ENCODE measurements at places on chromosomes 2 and 18. TPM values are rescaled to one million over a fixed set of nuclear protein-coding genes. Genes with fewer than 3 reads are reported as not detected.
A peak's percentile ranks its signal among the peaks of the same experiment; 100 is the strongest.

The SNTG2 gene
- total RNA-seq, result 10.2 TPM

The ALLC gene
- 18.5 TPM for total RNA-seq

The HOXD9 gene
- total RNA-seq, result 15.7 TPM

The NYAP2 gene
- 0.25 TPM for total RNA-seq

The TOGARAM2 gene
- total RNA-seq, result 2.1 TPM

The NOL4 gene
- 17.2 TPM for total RNA-seq

The LAMA3 gene
- total RNA-seq, result 14.1 TPM

The GRP gene
- total RNA-seq, result 0.37 TPM

The EIF2AK3 gene
- total RNA-seq, result 14.7 TPM

GRCh38 chr2:72843301-72843700 lies 17.5 kb upstream of the EXOC6B start:
- H3K27ac ChIP-seq, result no peak overlapping the region
- no peak for DNase-seq
- H3K4me1 ChIP-seq, result no peaks in the 10 kb centered on the region
- no peaks in the 10 kb centered on the region for H3K36me3 ChIP-seq

- H3K36me3 ChIP-seq, result no peaks in the 10 kb centered on the region
- no peak overlapping the region for H3K4me3 ChIP-seq
- H3K27me3 ChIP-seq, result no peaks in the 10 kb centered on the region
- H3K4me1 ChIP-seq, result no peaks in the 10 kb centered on the region
- H3K27ac ChIP-seq, result no peak overlapping the region
Measured at GRCh38 chr18:13646633-13647032, 79.7 kb downstream of the FAM210A start.

- H3K27ac ChIP-seq, result no peak overlapping the region
- no peaks in the 10 kb centered on the region for H3K36me3 ChIP-seq
- H3K4me3 ChIP-seq, result no peak overlapping the region
- DNase-seq, result no peak
Measured at GRCh38 chr2:86617738-86618137, 5.9 kb downstream of the RNF103 start.

GRCh38 chr18:46190667-46191066 lies 86.5 kb downstream of the HAUS1 start:
- no peak for DNase-seq
- no peaks in the 10 kb centered on the region for H3K36me3 ChIP-seq
- H3K4me1 ChIP-seq, result peaks cover 9% of the 10 kb centered on the region
- no peaks in the 10 kb centered on the region for H3K27me3 ChIP-seq

DNA sequence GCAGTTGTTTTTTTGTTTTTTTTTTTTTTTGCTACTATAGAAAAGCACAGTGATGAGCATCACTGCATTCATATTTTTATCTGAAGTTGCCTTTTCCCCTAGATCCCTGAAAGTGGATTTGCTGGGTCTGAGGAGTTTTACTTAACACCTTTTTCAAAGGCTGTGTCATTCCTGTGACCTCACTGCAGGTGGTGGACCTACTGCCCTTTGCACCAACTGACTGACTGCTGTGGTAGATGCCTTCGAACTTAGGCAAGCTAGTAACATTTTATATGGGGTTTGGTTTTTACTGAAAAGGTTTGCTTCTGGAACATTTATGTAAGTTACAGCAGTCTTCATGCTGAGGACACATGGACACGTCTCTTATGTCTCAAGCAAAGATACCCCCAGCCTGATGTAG lies 36.2 kb downstream of the SPTBN1 start:
- H3K27ac ChIP-seq, result no peak overlapping the region
- no peak overlapping the region for H3K4me3 ChIP-seq
- H3K4me1 ChIP-seq, result peaks cover 26% of the 10 kb centered on the region
- no peaks in the 10 kb centered on the region for H3K36me3 ChIP-seq
- no peak for DNase-seq
- no peaks in the 10 kb centered on the region for H3K27me3 ChIP-seq

- no peaks in the 10 kb centered on the region for H3K4me1 ChIP-seq
- no peak overlapping the region for H3K27ac ChIP-seq
- no peaks in the 10 kb centered on the region for H3K36me3 ChIP-seq
- H3K27me3 ChIP-seq, result no peaks in the 10 kb centered on the region
Measured at GRCh38 chr2:199195927-199196502, 261.7 kb downstream of the SATB2 start.

DNA sequence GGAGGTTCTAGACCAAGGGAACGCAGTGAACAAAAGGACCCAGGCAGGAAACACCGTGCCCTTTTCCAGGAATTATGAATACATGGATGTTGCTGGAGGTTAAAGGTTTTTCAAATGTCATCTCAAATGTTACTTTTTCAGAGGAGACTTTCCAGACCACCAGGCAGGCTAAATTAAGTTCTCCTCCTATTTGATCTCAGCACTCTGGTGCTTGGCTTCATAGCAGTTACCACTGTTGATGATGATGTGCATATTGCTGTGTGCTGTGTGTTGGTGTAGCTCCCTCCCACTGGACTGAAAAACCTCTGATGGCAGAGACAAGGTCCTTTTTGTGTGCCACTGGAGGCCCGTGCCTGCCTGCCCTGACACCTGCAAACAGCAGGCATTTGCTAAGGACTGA lies 137.3 kb upstream of the PTPRM start:
- no peaks in the 10 kb centered on the region for H3K27me3 ChIP-seq
- H3K4me1 ChIP-seq, result no peaks in the 10 kb centered on the region
- H3K4me3 ChIP-seq, result no peak overlapping the region
- H3K36me3 ChIP-seq, result no peaks in the 10 kb centered on the region

GRCh38 chr2:69781321-69782248 lies 39.7 kb downstream of the ANXA4 start:
- H3K27ac ChIP-seq, result no peak overlapping the region
- no peaks in the 10 kb centered on the region for H3K27me3 ChIP-seq
- no peaks in the 10 kb centered on the region for H3K36me3 ChIP-seq
- H3K4me3 ChIP-seq, result no peak overlapping the region

- H3K27ac ChIP-seq, result no peak overlapping the region
- H3K4me1 ChIP-seq, result no peaks in the 10 kb centered on the region
Measured at GRCh38 chr2:144151851-144152250, 368.1 kb downstream of the ZEB2 start.

- no peaks in the 10 kb centered on the region for H3K36me3 ChIP-seq
- H3K4me3 ChIP-seq, result no peak overlapping the region
- H3K4me1 ChIP-seq, result no peaks in the 10 kb centered on the region
- H3K27ac ChIP-seq, result no peak overlapping the region
- DNase-seq, result no peak
Measured at GRCh38 chr2:240857039-240858008, 11.3 kb upstream of the AGXT start.

- no peak for DNase-seq
- no peak overlapping the region for H3K4me3 ChIP-seq
- H3K4me1 ChIP-seq, result no peaks in the 10 kb centered on the region
- no peak overlapping the region for H3K27ac ChIP-seq
- no peaks in the 10 kb centered on the region for H3K36me3 ChIP-seq
Measured at GRCh38 chr2:156986339-156986988, 271.0 kb upstream of the GALNT5 start.

DNA sequence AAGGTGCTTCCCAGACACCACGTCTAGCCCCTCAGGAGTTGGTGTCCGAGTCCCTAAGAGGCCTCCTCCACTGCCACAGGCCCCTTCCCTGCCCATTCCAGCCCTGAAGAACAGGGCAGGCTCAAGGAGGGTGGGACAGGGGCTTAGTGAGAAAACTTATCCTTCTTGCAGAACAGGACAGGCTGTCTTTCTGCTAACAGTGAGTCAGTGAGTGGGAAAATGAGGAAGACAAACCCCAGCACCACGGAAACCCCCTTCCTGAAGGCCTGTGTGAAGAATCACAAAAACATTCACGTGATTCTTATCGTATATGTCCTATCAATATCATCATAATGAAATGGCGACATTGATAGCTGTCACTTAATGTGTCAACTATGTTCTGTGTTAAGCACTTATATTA lies 9.8 kb downstream of the FZD7 start:
- H3K27ac ChIP-seq, result no peak overlapping the region
- H3K4me3 ChIP-seq, result no peak overlapping the region
- no peaks in the 10 kb centered on the region for H3K36me3 ChIP-seq
- H3K4me1 ChIP-seq, result no peaks in the 10 kb centered on the region

GRCh38 chr2:171956135-171956825 lies 34.0 kb downstream of the HAT1 start:
- H3K36me3 ChIP-seq, result no peaks in the 10 kb centered on the region
- H3K4me3 ChIP-seq, result no peak overlapping the region
- H3K4me1 ChIP-seq, result no peaks in the 10 kb centered on the region
- H3K27me3 ChIP-seq, result no peaks in the 10 kb centered on the region
- no peak for DNase-seq

GRCh38 chr2:189960346-189960745 lies 102.2 kb downstream of the MSTN start:
- no peaks in the 10 kb centered on the region for H3K36me3 ChIP-seq
- no peaks in the 10 kb centered on the region for H3K4me1 ChIP-seq
- H3K27ac ChIP-seq, result no peak overlapping the region
- H3K27me3 ChIP-seq, result no peaks in the 10 kb centered on the region
- no peak overlapping the region for H3K4me3 ChIP-seq
- no peak for DNase-seq

DNA sequence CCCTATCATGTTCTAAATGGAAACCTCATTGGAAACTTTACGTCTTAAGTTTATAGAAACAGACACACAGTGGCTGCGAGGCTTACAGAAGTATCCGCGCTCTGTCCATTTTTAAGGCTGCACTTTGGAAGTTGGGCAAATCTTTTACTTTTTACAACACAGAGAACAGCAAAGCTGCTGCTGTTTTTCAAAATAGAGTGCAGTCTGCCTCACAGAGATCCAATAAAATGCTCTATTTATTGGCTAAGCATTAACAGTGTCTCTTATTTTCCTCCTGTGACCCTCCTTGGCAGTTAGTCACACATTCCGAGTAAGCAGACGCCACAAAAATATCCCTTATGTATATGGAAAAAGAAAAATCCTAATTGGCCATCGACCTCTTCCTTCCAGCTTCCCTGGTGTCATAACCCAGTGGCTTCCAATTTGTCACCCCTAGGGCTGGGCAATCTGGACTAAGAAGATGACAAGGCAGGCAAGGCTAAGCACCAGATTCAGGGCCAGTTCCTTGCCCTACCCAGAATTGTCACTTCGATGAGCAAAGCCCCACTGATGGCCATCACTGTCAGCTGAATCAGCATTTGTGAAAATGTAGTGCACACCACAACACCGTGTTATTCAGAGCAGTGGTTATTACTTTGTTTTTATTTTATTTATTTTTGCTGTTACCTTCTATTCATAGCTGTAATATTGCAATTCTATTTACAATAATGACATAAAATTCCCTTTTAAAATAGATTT lies 47.7 kb upstream of the MEIS1 start:
- H3K4me1 ChIP-seq, result no peaks in the 10 kb centered on the region
- no peaks in the 10 kb centered on the region for H3K36me3 ChIP-seq
- H3K27me3 ChIP-seq, result no peaks in the 10 kb centered on the region
- H3K27ac ChIP-seq, result no peak overlapping the region
- H3K4me3 ChIP-seq, result no peak overlapping the region

DNA sequence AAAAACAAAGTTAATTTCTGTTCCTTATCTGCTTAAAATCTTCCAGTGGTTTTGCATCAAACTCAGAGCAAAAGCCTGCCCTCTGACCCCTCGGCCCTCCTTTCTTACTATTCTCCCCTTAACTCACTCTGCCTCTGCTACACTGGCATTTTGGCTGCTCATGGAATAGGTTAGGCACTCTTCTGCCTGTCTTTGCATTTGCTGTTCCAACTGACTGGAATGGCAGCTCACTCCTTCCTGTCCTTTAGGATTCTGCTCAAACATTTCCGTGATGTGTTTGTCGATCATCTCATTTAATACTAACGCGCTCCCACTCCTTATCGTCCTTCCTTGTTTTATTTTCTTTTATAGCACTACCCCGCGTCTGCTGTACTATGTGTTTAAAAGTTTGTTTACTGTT lies 815 bp downstream of the CEBPZ start:
- peaks cover 14% of the 10 kb centered on the region for H3K4me1 ChIP-seq
- peak overlapping the region; percentile 93 for H3K4me3 ChIP-seq
- no peak for DNase-seq

GRCh38 chr2:237695201-237695780 lies 67.9 kb downstream of the LRRFIP1 start:
- H3K4me1 ChIP-seq, result peaks cover 6% of the 10 kb centered on the region
- DNase-seq, result no peak
